A673 (cell line): ENCODE measurements at places on chromosomes 16 and 17.

DNA sequence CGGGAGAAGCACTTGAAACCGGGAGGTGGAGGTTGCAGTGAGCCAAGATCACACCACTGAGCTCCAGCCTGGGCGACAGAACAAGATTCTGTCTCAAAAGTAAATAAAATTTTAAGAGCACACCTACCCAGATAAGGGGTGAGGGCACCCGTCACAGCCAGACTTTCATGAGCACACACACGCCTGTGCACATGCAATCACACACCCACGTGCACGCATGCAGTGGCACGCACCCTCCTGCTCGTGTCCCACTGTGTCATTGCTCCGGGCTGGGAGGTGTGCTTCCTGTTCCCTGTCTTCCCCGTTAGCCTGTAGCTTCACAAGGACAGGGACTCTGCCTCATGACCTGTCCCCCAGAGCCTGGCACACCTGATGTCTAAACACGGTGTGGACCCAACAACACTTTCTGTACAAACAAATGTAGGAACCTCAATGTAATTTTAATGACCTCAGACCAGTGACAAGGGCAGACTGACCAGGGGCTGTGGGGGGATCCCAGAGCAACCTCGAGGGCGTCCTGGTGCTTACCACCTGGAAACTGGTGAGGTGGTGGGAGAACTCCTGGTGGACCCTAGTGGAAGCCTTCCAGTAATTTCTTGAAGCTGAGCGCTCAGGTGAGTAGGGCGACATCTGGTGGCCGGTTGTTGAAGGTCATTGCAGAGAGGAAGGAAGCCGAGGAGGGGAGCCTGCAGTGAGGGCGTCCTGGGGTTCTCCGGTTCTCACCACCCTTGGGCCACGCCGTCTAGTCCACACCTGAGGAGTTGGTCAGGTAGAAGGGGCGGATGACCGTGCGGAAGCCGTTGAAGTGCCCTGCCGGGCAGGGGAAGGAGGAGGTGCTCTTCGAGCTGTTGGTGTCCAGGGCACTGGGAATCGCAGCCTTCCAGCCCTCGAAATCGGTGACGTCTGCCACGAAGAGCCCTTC, 8.6 kb downstream of the LGALS3BP start:
- peak; percentile 80 for DNase-seq

GRCh38 chr17:50095626-50096037, 481 bp downstream of the PDK2 start:
- no peak for DNase-seq

GRCh38 chr17:48045316-48046001, 2.7 kb upstream of the NFE2L1 start:
- DNase-seq: no peak

DNA sequence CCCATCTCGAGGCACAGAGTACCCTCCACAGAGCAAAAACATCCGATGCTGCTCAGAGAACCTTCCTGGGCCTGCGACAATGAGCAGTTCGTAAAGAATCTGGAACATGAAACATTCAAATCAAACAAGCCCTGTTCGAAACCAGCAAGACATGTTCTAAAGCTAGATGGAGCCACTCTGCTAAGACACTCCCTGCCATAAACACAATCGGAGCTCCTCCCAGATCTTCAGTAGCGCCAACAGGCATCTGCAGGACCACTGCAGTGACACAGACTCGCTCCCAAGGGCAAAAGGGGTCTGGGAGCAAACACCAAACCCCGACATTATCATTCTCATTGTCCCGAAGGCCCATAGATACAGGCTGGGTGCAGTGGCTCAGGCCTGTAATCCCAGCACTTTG, 108.7 kb downstream of the ZFHX3 start:
- DNase-seq: peak; percentile 61

DNA sequence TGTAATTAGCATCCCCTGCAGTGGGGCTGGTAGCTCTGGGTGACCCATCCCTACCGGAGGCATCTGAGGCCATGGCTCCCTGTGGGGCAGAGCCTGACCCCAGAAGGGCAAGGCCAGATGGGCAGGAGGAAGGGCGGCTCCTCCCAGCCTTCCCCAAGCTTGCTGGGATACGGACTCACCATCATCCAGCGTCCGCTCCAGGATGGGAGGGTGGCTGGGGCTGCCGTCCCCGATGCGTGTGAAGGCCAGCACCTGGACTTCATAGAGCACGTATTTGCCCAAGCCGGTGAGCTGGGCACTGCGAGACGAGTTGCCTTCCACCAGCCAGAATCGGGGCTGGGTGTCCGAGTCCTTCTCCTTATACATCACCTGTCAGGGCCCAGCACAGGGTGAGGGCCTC, 81.6 kb upstream of the CDC42EP4 start:
- DNase-seq: no peak

DNA sequence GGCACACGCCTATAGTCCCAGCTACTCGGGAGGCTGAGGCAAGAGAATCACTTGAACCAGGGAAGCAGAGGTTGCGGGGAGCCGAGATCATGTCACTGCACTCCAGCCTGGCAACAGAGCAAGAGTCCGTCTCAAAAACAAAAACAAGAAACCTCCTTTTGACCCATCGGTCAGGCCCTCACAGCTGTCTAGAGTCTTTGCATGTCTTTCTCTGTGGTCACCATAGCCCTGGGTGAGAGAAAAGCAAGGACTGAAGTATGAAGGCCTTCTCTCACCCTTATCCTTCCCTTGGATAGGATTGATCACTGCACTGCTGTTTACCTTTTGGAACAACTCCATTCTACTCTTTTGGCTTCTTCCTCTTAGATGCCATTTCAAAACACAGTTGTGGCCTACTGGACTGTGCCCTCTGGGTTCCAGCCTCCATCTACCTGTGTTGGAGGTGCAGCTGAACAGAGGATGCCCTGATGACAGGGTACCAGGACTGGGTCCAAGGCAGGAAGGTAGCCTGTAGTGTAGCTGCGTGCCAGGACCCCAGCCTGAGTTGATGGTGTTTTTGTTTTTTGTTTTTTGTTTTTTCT, 37.1 kb downstream of the LDHD start:
- no peak for DNase-seq

DNA sequence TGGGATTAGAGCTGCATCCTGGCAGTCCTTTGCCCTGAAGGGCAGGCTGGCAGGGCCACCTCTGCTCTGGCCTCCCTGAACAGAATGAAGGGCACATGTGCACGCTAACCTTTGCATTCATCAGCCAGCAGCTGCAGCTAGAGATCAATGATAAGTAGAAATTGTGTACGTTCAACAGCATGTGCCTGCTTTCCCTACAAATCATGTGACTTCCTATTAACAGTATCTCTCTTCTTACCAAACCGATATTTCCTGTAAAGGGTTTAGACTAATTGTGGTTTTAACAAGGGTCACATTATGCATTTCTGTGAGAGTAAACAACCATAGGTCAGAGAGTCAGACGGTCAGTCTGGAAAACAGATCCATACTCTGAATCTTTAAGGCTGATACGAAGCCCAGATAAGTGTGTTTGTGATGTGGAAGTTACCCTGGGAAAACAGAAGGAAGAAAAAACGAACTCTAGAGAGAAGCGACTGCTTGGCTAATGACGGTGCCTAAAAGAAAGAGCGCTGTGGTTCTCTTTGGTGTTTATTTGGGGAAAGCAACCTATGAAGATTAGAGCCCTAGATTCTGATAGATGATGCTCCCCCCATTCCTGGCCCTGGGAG, 219.4 kb downstream of the MAF start:
- no peak for DNase-seq

DNA sequence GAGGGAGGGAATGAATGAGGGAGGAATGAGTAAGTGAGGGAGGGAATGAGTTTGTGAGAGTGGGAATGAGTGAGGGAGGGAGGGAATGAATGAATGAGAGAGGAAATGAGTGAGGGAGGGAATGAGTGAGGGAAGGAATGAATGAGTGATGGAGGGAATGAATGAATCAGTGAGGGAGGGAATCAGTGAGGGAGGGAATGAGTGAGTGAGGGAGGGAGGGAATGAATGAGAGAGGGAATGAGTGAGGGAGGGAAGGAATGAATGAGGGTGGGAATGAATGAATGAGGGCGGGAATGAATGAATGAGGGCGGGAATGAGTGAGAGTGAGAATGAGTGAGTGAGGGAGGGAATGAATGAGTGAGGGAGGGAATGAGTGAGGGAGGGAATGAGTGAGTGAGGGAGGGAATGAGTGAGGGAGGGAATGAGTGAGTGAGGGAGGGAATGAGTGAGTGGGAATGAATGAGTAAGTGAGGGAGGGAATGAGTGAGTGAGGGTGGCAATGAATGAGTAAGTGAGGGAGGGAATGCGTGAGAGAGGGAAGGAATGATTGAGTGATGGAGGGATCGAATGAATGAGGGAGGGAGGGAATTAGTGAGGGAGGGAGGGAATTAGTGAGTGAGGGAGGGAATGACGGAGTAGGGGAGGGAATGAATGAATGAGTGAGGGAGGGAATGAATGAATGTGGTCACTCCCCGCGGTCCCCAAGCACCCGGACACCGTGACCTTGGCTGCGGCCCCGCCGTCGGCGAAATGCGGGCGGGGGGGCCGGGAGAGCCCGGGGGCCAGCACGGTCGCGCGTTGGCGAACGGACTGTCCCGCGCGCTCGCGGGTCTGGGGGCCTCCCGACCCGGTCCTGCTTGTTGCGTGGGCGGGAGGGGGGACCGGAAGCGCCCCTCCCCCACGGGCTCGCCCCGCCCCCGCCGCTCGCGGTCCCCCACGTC, 1.1 kb upstream of the UBE2I start:
- DNase-seq: peak; percentile 73

DNA sequence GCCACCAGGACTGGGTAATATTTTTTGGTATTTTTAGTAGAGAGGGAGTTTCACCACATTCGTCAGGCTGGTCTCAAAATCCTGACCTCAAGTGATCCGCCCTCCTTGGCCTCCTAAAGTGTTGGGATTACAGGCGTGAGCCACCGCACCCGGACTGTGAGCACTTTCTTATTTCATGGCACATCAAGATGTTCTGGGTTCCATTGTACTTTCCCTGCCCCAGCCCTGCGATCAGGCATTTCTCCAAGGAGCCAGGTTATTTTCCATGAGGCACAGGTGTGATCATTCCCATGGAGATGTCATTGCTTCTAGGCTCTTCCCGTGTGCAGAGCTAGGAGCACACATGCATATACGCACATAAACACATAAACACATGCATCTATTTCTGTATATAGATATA, 2.6 kb upstream of the ANKRD40CL start:
- DNase-seq: no peak

- DNase-seq: peak; percentile 19
These were observed 15.9 kb downstream of the GRB7 start for GRCh38 chr17:39753514-39754160.

- DNase-seq: no peak
These were observed 40.2 kb downstream of the ARL4D start for GRCh38 chr17:43439041-43439440.

DNA sequence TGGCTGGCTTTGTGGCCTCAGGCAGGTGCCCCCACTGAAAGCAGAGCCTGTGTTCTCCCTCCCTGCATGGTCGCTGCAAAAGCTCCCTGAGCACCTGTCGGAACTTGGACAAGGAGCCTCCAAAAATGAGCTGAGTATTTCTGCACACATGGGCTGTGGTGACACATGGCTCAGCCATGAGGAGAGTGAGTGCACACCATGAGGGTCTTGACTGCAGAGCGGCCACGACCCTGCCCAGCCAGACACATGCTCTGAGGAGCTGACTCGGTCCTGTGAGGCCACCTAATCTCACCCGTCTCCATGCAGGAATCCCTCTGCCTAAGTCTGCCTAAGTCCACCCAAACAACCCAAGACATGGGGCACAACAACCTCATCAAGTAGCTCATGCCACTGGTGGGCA, 128.9 kb downstream of the DYNLRB2 start:
- DNase-seq: no peak

GRCh38 chr16:60674241-60674640, 1362.0 kb downstream of the CDH8 start:
- DNase-seq: no peak

GRCh38 chr16:32116080-32116479, 137.0 kb upstream of the TP53TG3D start:
- no peak for DNase-seq

DNA sequence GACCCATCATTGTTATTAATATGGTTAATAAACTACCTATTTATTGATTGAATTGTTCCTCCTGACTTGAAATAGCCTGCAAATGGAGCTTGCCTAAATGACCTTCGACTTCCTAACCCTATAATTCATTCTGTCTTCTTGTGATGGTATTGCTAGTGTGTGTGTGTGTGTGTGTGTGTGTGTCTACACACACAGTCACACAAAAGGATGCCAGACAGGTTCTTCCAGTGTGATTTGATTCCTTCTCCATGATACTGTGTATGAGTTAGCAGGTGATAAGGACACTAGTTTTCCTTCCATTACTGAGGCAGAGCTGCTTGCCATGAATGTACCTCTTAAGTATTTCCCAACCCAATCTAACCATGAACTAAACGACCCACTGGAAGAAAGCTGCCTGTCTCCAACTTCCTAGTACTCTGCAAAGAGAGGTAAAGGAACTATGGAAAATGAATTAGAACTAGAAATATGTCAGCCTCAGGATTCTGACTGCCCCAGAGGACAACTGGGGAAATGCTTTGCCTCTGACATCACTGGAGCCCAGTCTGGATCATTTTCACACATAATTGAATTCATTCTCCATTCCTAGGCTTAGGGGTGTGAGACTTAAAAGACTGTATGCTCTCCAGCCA, 3.5 kb upstream of the CDC6 start:
- DNase-seq: peak; percentile 30

GRCh38 chr16:27474921-27475320, 72.9 kb downstream of the IL21R start:
- DNase-seq: no peak

DNA sequence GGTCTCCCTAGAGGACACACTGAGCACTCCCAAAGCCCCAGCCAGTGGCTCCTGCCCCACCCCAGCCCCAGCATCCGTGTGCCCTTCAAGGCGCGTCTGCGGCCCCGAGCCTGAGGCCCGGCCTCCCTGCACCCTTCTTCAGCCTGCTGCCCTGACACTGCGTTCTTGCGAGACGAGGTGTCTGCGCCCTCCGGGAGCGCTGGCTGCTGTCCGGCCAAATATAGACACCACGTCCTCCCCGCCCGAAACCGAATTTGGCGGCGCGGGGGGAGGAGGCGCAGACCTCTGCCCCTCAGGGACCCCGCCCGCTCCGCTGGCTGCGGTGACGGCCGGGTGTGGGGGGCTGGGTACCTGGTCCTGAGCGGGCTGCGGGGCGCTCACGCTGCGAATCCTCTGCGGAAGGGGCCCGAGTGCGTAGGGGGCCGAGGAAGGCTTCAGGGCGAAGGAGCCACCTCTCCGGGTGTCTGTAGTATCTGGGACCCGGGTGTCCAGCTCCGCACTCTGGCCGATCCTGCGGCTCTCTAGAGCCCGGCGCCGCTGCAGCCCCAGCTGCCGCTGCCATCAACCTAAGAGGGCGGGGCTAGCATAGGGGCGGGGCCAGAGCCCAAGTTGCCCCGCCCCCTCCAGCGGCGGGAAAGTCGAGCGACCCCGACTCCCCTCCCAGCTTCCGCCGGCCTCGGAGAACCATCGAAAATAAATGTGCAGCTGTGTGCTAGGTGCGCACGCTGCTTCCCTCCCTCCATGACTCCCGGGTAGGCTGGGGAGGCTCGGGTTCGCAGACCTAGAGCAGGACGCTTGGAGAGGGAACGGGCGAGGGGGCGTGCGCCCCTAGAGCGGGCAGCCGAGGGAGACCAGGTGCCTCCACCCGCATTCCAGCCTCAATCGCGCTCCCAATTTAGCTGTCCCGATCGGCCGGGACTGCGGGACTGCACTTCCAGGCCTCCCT, at the start of gene CORO6:
Gene CORO6 (minus strand): TSS at position 576 of the 946 bp plus-strand sequence. CDS start 1,491 bp downstream, outside the sequence.
- DNase-seq: peak; percentile 78
